ENCODE measurements at places on chromosomes 12 and 14. TPM values are rescaled to one million over a fixed set of nuclear protein-coding genes. Genes with fewer than 3 reads are reported as not detected.

DNA sequence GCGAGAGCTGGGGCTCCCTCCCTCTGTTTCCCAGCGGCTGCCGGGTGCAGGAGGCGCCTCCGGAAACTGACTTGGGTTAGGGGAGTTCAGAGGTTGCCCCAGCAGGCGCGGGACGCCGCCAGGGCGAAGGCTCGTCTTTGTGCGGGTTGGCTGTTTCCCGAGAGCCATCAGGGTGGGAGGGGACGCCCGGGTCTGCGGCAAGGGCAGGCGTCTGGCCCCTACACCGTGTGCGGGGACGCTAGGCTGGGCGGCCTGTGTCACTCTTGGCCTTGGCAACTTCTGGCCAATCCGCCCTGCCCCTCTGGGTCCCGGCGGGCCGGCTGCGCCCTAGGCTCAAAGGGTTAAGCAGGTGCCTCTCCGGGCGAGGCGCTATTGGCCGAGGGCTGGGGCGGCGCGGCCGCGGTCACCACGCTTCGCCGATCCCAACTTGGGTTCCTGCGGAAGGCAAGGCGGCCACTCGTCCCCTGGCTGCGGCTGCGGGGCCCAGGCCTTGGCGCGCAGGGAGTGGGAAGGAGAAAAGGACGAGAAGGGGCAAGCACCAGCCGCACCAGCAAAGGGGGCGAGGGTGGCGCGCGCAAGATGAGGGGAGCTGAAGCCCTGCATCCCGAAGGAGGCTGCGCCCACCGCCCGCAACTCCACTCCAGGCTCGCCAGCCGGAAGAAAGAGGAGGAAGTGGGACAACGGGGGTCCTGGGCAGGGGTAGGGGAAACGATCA, 5.6 kb upstream of the NPAS3 start:
- peaks cover 41% of the 10 kb centered on the region for H3K4me1 ChIP-seq
- H3K36me3 ChIP-seq: no peaks in the 10 kb centered on the region
- no peaks in the 10 kb centered on the region for H3K27me3 ChIP-seq
- no peak for DNase-seq
- H3K27ac ChIP-seq: peak overlapping the region; percentile 56

DNA sequence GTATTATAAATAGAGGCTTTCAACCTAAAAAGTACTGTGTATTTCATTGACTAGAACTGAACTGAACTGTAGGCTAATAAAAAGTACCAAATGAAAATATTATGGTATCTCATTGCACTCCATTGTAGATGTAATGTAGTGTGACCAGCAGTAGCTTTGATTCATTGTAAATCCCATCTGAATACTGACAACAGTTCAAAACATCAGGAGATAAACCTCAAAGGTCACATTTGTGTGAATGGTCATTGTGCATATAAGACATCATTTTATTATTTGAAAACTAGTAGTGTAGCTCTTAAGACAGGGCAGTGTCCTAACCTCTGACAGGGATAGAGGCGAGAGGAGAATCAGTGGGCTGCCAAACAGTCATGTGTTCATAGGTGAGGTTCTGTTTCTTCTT, 286.6 kb downstream of the FBXL14 start:
- H3K27me3 ChIP-seq: no peaks in the 10 kb centered on the region
- H3K27ac ChIP-seq: no peak overlapping the region
- no peaks in the 10 kb centered on the region for H3K36me3 ChIP-seq

- H3K27ac ChIP-seq: no peak overlapping the region
- H3K4me3 ChIP-seq: no peak overlapping the region
- no peaks in the 10 kb centered on the region for H3K36me3 ChIP-seq
- DNase-seq: peak; percentile 84
- H3K27me3 ChIP-seq: no peaks in the 10 kb centered on the region
These were observed 155.2 kb upstream of the ALG10B start for GRCh38 chr12:38161123-38162000.

GRCh38 chr12:52003016-52003550, 3.7 kb upstream of the TAMALIN start:
- DNase-seq: no peak
- H3K36me3 ChIP-seq: no peaks in the 10 kb centered on the region
- peaks cover 34% of the 10 kb centered on the region for H3K4me1 ChIP-seq
- no peak overlapping the region for H3K27ac ChIP-seq

- no peaks in the 10 kb centered on the region for H3K27me3 ChIP-seq
- H3K4me1 ChIP-seq: no peaks in the 10 kb centered on the region
- no peak overlapping the region for H3K27ac ChIP-seq
- no peaks in the 10 kb centered on the region for H3K36me3 ChIP-seq
- no peak overlapping the region for H3K4me3 ChIP-seq
These were observed 55.0 kb upstream of the PSMC1 start for GRCh38 chr14:90201344-90201743.

DNA sequence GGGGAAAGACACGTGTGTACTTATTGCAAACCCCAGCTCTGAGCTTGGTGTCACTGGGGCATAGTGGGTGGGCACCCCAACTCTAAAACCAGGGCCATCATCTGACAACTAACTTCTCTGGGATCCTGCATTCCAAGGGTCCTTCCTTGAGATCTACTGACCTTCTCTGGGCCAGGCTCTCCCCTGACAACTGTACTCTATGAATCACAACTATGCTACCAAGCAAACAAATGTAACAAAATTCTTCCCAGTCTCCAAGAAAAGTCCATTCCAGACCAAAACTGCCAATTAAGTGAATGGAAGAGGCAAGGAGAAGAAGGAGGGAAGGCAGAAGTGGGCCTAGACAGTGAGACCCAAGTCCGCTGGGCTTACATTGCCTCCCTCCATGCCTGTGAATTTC, 38.2 kb downstream of the VWF start:
- no peak for DNase-seq
- no peak overlapping the region for H3K4me3 ChIP-seq
- no peaks in the 10 kb centered on the region for H3K27me3 ChIP-seq
- peaks cover 69% of the 10 kb centered on the region for H3K4me1 ChIP-seq
- no peak overlapping the region for H3K27ac ChIP-seq

- H3K4me1 ChIP-seq: no peaks in the 10 kb centered on the region
- H3K27ac ChIP-seq: no peak overlapping the region
- no peak for DNase-seq
- H3K4me3 ChIP-seq: no peak overlapping the region
These were observed 388.1 kb upstream of the PRICKLE1 start for GRCh38 chr12:42977451-42978230.

DNA sequence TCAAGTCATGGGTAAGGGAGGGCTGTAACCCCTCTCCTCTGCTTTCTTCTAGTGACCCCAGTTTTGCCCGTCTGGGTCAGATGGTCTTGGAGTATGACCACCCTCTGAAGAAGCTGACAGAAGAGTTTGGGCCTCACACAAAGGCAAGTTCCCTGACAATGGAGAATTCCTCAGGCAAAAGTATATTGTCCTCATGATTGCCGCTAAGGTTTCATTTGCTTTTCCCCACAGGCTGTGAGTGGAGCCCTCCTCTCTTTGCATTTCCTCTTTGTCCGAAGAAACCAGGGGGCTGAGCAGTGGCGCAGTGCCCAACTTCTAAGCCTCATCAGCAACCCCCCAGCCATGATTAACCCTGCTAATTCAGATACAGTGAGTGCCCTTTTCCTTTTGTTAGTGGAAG, 12.1 kb downstream of the NCKAP1L start:
- no peak overlapping the region for H3K4me3 ChIP-seq
- DNase-seq: peak; percentile 83
- H3K27me3 ChIP-seq: no peaks in the 10 kb centered on the region
- H3K36me3 ChIP-seq: no peaks in the 10 kb centered on the region
- no peak overlapping the region for H3K27ac ChIP-seq

DNA sequence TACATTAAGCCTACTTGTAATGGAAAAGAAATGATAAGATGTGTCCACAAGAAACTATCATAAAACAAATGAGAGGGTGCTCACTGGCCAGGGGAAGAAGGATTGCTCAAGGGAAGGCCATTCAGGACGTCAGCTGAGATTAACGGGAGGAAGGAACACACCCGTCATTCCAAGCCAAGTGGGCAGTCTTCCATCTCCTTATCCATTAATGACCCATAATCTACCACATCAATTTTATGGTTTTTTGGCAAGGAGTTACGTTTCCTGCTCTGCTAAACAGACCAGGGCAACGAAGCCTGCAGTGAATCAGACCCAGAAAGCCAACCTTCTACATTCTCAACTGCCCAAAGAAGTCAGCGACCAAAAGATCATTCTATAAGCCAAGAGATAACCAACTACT, 25.1 kb downstream of the PRKAB1 start:
- no peaks in the 10 kb centered on the region for H3K27me3 ChIP-seq
- H3K4me1 ChIP-seq: peaks cover 9% of the 10 kb centered on the region
- H3K27ac ChIP-seq: no peak overlapping the region
- H3K36me3 ChIP-seq: no peaks in the 10 kb centered on the region

DNA sequence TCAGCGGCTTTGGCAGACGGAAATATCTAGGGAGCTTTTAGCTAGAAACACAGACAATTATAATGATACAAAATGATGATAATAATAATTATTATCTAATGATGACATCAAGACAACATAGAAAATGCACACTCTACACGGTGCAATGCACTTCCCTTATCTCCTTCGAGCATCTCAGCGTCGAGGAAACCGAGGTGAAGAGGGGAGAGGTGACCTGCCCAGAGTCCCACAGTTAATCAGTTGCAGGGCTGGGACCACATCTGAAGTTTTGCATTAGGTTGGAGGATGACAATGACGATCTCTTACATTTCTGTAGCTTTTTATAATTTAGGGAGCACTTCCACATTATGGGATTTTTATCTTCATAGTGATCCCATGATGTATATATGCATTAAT, 130.2 kb downstream of the PAPOLA start:
- H3K36me3 ChIP-seq: no peaks in the 10 kb centered on the region
- no peaks in the 10 kb centered on the region for H3K4me1 ChIP-seq
- no peak for DNase-seq
- H3K4me3 ChIP-seq: no peak overlapping the region
- H3K27me3 ChIP-seq: no peaks in the 10 kb centered on the region
- no peak overlapping the region for H3K27ac ChIP-seq

Gene C14orf180
- total RNA-seq: not detected

Gene DIO3
- total RNA-seq: 1.2 TPM

DNA sequence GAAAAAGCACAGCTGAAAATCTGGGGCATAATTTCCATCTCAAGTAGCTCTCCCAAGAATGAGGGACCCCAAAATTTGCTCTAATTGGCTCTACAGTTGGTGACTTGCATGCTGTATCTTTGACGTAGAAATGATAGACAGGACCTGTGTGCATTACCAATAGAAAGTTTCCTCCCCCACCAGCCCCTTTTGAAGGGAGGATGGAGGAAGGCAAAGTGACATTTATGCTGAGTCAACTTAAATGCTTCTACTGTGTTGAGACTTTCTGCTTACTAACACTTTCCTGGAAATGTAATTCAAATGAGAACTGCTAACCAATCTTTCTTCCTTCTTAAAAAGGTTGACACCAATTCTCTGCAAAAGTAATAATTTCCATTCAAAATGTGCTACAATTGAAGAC, 31.9 kb downstream of the TSPAN8 start:
- no peaks in the 10 kb centered on the region for H3K36me3 ChIP-seq
- no peak overlapping the region for H3K4me3 ChIP-seq
- H3K4me1 ChIP-seq: no peaks in the 10 kb centered on the region
- no peak for DNase-seq

DNA sequence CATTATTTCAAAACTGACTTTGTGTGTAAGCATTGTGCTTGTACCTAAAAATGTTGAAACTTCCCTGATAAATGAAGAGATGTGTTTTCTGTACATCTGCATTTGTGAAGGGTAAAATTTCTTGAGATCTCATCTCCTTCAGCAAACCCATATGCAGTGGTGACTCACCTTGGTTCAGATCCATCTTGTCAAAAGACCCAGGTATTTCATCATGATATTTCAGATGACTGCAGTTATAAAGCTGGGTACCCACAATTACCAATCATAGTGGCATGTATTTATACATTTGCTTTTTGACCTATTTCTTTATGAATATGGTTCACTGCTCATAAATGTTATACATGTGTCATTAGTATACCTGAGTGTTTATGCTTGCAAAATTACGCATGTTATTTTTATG, 1213.6 kb downstream of the GALC start:
- no peak overlapping the region for H3K4me3 ChIP-seq
- no peaks in the 10 kb centered on the region for H3K36me3 ChIP-seq
- H3K27me3 ChIP-seq: no peaks in the 10 kb centered on the region
- H3K4me1 ChIP-seq: no peaks in the 10 kb centered on the region
- DNase-seq: no peak
- H3K27ac ChIP-seq: no peak overlapping the region

GRCh38 chr12:106025129-106025528, 113.6 kb downstream of the NUAK1 start:
- no peak overlapping the region for H3K27ac ChIP-seq
- no peaks in the 10 kb centered on the region for H3K36me3 ChIP-seq
- peaks cover 4% of the 10 kb centered on the region for H3K27me3 ChIP-seq
- no peak overlapping the region for H3K4me3 ChIP-seq
- DNase-seq: peak; percentile 62

GRCh38 chr12:91033251-91033650, 24.6 kb downstream of the KERA start:
- no peaks in the 10 kb centered on the region for H3K36me3 ChIP-seq
- H3K4me3 ChIP-seq: no peak overlapping the region
- H3K4me1 ChIP-seq: no peaks in the 10 kb centered on the region
- no peak for DNase-seq
- no peaks in the 10 kb centered on the region for H3K27me3 ChIP-seq
- H3K27ac ChIP-seq: no peak overlapping the region

Gene SLC6A13
- not detected for total RNA-seq

Gene MANSC1
- total RNA-seq: 22.9 TPM

Gene CLEC1A
- 5.5 TPM for total RNA-seq

- no peaks in the 10 kb centered on the region for H3K36me3 ChIP-seq
- DNase-seq: no peak
- H3K4me1 ChIP-seq: peaks cover 45% of the 10 kb centered on the region
- H3K4me3 ChIP-seq: no peak overlapping the region
- no peak overlapping the region for H3K27ac ChIP-seq
These were observed 60.3 kb downstream of the NUAK1 start for GRCh38 chr12:106078358-106079010.

GRCh38 chr12:38099686-38100085, 216.9 kb upstream of the ALG10B start:
- H3K27ac ChIP-seq: no peak overlapping the region
- H3K27me3 ChIP-seq: no peaks in the 10 kb centered on the region
- no peak for DNase-seq
- H3K4me3 ChIP-seq: no peak overlapping the region
- H3K4me1 ChIP-seq: no peaks in the 10 kb centered on the region

Data from esophagus muscularis mucosa (tissue), 4 donors.